ENCODE measurements at places on chromosomes 13 and 19.
A peak's percentile ranks its signal among the peaks of the same experiment; 100 is the strongest.

- DNase-seq = no peak
These were observed 319.5 kb upstream of the OBI1 start for GRCh38 chr13:78978381-78978998.

DNA sequence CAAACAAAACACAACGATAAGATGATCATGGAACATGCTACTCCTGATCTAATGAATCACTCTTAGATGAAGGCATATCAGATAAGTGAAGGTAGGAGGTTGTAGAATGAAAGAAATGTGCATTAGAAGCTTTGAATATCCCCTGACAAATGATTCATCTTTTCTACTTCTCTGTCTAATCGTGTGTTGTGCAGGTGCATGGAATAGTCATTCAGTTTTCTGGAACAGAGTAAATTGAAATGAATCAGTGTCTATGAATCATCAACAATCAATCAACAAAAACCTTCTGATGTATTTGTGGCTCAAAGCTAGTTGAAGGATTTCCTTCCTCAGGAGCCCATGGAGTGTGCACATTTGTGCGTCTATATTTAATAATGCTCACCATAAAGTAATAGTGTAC lies 1290.4 kb upstream of the PCDH20 start:
- no peak for DNase-seq

DNA sequence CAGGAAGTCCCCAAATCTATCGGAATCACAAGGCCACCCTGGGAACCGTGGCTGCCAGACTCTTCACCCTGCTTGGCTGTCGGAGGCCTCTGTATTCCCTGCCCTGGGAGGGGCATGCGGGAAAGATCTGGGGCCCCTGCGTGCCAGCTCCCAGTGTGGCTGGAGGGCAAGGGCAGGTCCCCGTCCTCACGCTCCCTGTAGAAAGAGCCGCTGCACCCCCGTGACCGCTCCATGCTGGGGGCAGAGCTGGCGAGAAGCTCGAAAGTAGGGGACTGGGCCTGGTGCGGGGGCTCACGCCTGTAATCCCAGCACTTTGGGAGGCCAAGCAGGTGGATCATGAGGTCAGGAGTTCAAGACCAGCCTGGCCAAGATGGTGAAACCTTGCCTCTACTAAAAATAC lies 208.4 kb upstream of the SOX1 start:
- DNase-seq = no peak

DNA sequence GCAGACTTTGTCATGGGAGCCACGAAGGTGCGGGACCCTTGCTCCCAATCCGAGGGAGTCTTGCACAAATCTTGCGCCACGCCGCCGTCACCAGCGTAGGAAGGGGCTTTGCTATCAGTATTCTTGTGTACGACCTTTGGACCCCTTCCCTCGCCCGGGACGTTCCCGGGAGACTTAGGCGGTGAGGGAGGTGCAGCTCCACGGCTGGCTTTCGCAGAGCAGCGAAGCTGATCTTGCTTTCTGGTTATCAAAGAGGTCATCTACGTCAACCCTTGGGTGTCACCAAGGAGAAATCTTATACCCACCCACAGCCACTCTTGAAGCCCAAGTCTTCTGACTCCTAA lies 583 bp downstream of the TECR start:
- DNase-seq = no peak

DNA sequence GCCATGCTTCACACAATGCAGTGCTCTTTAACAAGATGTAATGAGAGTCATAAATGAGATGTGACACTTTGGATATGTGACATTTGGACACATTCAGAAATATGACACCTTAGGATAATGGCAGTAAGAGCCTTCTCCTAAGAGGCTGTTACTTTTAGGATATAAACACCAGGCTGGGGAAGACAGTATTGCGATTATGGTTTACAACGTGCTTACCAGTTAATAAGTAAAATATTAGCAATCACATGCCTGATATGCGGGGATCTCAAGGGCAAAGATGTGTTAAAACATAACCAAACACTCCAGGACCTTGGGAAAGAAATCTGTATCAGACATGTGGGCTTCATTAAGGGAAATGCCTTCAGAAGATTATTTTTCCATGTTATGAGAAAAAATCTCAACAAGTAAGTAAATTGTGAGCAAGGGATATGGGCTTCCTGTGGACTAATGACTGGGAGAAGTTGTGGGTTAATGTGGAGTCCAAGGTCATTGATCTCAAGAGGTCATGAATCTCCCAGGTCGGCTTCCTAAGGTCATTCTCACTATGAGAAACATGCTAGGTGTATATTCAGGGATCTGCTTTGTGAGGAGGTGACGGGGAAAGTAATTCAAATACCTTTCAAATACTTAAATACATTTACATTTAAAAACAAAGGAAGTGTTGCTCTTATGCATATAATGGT lies 105.3 kb downstream of the STARD13 start:
- no peak for DNase-seq

DNA sequence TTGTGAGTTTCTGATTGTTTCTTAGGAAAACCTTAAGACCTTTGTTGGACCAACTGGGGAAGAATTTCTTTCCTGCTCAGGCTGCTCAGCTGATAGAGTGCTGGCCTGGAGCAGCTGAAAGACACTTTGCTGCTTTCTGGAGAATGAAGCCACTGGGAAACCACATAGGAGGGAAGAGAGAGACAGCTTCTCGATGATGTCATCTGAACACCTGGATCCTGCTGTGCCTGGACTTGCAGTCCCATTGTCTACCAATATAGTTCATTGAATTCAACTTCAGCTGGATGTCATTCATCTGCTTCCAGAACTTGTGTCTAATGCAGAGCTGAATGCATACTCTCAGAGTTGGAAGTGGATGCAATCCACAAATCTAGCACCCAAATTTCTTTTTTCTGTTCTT lies 34.3 kb upstream of the TSHZ3 start:
- DNase-seq = no peak

DNA sequence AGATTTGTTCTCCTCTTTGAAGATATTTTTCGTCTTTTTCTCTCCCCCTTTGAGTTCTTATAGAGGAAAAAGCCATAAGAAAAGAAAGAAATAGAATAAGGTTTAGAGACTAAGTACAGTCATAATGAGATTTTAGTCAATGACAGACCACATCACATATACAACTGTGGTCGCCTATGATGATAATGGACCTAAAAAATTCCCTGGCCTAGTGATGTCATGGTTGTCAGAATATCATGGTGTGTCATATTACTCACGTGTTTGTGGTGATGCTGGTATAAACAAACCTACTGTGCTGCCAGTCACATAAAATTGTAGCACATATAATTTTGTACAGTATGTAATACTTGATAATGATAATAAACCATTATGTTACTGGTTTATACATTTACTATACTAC lies 1096.1 kb downstream of the OLFM4 start:
- DNase-seq = no peak

- no peak for DNase-seq
These were observed 19.0 kb upstream of the ACOD1 start for GRCh38 chr13:76929320-76929719.

- no peak for DNase-seq
These were observed 8.9 kb downstream of the CEBPA start for GRCh38 chr19:33293255-33294057.

DNA sequence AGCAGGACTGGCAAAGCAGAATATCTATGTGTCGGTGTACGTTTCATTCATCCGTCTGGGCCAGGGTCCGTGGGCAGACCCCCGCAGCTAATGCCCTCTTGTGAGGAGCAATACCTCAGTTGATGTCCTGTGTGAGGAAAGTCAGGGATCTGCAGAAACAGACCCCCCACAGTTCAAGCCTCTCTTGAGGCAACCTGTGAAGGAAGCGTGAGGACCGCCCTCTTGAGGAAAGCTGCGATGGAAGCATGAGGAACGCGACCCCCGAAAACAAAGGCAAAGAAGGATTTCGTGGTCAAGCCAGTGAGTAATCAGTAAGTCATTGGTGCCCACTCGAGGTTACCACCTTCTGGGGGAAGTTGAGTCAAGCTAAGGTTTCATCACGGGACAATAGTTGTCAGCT lies 20.9 kb upstream of the ZNF83 start:
- DNase-seq = no peak

DNA sequence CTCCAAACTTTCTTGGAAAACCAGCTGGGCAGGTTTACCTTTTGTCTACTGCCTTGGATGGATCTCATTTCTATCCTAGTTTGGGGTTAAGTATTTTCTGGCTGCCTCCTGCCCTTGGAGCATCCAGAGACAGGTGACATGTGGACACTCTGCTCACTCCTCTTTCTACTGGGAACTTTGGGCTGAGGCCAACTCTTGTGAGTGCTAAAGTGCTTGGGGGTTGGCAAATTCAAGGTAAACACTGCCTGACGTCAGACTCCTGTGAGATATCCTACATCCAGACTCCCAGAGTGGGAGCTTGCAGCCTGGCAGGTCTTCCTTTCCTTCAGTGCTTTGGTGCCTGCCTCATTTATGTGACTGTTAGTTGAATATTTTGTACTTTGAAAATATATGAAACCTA lies 388.1 kb downstream of the KCNRG start:
- DNase-seq = no peak

GRCh38 chr19:24101459-24102115 lies 14.6 kb downstream of the ZNF254 start:
- DNase-seq = no peak

GRCh38 chr13:72462726-72463125 lies 264.7 kb downstream of the MZT1 start:
- DNase-seq = no peak

GRCh38 chr19:56309511-56310185 lies 5.0 kb downstream of the ZSCAN5A start:
- DNase-seq = peak; percentile 25

DNA sequence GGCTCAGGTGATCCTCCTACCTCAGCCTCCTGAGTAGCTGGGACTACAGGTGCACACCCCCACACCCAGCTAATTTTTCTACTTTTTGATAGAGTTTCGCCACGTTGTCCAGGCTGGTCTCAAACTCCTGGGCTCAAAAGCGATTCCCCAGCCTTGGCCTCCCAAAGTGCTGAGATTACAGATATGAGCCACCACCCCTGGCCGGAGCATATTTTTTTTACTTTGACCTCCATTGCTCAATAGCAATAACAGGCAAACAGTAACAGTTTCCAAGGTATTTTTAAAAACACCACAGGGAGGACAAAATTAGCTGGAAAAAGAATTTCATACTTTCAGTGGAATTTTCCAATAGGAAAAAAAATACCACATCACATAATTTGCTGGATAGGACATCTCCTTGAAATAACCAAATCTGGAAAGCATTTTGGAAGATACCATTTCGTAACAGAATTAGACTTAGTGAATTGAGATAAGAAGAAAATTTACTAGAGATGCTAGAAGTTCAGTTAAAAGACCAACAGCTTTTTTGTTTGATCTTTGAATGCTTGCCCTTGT lies 5.2 kb downstream of the DUXA start:
- DNase-seq = no peak

- no peak for DNase-seq
These were observed 959 bp downstream of the CHMP2A start for GRCh38 chr19:58553799-58554493.

DNA sequence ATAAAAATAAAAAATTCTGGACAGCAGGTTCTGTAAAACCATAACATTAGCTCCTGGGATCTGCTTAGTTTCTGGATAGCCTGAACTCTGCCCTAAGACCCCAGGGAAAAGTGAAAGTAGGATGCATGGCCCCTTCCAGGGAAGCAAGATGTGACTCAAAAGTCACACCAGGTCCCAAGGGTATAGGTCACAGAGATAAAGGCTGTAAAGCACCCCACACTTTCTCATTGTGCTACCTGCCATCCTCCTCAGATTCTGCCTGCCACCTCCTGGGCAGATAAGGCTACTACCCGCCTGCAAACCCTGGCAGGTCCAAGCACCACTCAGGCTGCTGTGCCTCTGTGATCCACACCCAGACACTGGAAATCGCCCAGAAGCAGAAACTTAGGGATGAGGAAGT lies 20.6 kb downstream of the FFAR2 start:
- peak; percentile 17 for DNase-seq

- DNase-seq = no peak
These were observed 13.7 kb upstream of the SMARCA4 start for GRCh38 chr19:10946958-10947657.

- DNase-seq = no peak
These were observed 24.7 kb downstream of the RASA3 start for GRCh38 chr13:114107686-114108081.

- DNase-seq = no peak
These were observed 29.9 kb downstream of the NLRP13 start for GRCh38 chr19:55902080-55902751.

DNA sequence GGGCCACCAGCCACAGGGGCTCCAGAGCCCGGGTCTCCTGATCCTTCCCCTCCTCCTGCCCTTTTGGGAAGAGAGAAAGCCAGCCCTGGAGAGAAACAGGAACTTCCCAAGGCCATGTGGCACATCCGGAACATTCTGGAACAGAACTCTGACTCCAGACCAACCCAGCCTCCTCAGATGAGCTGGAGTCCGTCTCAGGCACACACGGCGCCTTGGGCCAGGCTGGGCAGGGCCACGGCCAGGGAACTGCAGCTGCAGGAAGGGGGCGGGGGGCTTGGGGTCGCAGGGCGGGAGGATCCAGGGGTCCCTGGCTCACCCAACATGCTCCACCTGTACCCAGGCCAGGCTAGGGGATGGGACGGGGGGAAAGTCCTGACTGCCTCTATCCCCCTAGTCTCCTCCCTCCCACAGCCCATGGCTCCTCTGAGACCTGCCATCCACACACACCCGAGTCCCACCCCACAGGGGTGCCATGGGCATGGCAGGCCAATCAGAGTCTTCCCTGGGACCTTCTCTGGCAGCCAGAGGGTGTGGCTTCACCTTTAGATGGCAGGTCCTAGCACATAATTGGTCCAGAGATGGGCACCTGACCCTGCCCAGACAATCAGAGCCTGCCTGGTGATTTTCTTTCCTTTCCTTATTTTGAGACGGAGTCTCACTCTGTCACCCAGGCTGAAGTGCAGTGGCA lies 22.9 kb downstream of the SBNO2 start:
- DNase-seq = no peak

- DNase-seq = no peak
These were observed 18.8 kb downstream of the ZNF559 start for GRCh38 chr19:9342610-9343304.

DNA sequence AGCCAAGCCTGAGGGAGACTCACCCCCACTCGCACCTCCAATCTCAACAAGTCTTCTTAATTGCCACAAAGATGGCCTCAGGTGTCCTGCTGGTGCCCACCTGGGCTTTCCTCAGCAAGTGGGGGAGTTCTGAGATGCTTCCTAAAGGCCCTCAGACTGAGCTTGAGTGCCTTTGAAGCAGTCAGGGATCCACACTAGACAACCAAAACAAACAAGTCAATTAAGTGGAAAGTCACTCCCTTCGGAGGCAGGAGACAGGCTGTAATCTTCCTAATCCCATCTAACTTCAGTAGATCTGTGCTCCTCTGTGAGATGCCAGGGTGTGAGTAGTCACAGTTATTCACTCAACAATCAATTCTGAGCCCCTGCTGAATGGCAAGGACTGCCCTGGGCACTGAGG lies 68.3 kb upstream of the SERP2 start:
- DNase-seq = no peak

- no peak for DNase-seq
These were observed at the start of gene HIF3A for GRCh38 chr19:46296722-46297461. TSS of gene HIF3A (plus strand) at chr19:46297042. CDS start at chr19:46297077, 35 bp downstream.

- DNase-seq = no peak
These were observed 480.5 kb upstream of the SPRY2 start for GRCh38 chr13:80821466-80821865.
